ENCODE measurements at places on chromosomes 2 and 18. TPM values are rescaled to one million over a fixed set of nuclear protein-coding genes. Genes with fewer than 3 reads are reported as not detected.

Gene PMAIP1
- total RNA-seq: 23.4 TPM

Gene CDH7
- total RNA-seq: 1.3 TPM

GRCh38 chr2:98809878-98810587, 79.1 kb upstream of the MGAT4A start:
- DNase-seq: no peak

- no peak for DNase-seq
Observed at GRCh38 chr2:14881651-14882327, 249.3 kb downstream of the LRATD1 start.

- DNase-seq: no peak
Observed at GRCh38 chr18:38301621-38302020, 736.0 kb upstream of the CELF4 start.

- no peak for DNase-seq
Observed at GRCh38 chr2:230666885-230667712, 45.5 kb upstream of the CAB39 start.

GRCh38 chr2:46793423-46794416, 121.9 kb downstream of the MCFD2 start:
- DNase-seq: no peak

- no peak for DNase-seq
Observed at GRCh38 chr18:78673516-78674321, 305.9 kb upstream of the SALL3 start.

All from hematopoietic multipotent progenitor cell (in vitro differentiated cells).